ENCODE measurements at places on chromosomes 2 and 18.
A peak's percentile ranks its signal among the peaks of the same experiment; 100 is the strongest.

DNA sequence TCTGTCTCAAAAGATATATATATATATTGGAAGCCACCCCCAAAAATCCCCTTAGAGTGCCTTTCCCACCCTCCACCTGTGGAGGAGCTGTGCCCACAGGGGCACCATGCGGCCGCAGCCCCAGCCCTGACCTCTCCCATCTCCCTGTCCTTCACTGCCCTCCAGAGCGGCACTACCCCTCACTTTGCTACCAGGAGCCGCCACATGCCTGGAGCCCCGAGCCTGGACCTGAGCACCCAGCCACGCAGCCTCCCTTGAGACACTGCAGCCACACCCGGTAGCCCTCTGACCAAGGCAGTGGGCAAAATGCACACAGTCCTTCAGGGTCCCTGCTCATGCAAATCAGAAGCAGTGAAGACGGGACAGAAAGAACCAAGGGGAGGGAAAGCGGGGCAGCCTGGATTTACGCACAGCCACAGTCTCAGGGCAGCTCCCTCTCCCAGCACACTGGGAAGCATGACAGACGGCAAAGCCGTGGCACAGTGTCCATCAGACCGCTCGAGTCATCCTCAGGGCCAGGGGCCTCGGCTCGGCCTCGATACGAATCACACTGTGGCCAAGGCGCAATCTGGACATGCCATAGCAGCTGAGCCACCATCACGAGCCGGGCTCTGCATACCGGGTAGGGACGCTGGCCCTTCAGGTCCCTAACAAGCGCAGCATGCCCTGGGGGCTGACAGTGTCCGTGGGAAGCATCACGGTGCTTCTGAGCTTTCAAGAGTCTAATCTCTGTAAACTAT is 10.1 kb downstream of the HDAC4 start:
- no peak for DNase-seq

GRCh38 chr2:111246620-111247061 is 125.9 kb downstream of the BCL2L11 start:
- no peak for DNase-seq

DNA sequence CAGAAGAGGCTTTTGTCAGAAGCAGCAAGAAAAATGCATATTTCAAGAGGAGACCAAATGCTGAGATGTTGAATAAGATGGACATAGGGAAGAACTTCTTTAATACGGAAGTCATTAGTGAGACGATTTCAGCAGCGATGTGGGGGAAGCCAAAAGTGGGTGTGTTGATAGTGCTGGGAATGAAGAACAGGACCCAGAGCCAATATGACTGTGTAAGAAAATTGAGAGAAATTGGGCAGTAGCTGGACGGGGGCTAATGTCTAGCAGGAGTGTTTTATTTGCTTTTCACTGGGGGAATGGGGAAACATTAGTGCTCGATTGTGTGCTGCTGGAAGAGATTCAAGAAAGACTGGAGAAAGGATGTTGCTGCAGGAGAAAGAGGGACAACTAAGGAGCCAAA is 788.7 kb upstream of the KLHL29 start:
- no peak for DNase-seq

DNA sequence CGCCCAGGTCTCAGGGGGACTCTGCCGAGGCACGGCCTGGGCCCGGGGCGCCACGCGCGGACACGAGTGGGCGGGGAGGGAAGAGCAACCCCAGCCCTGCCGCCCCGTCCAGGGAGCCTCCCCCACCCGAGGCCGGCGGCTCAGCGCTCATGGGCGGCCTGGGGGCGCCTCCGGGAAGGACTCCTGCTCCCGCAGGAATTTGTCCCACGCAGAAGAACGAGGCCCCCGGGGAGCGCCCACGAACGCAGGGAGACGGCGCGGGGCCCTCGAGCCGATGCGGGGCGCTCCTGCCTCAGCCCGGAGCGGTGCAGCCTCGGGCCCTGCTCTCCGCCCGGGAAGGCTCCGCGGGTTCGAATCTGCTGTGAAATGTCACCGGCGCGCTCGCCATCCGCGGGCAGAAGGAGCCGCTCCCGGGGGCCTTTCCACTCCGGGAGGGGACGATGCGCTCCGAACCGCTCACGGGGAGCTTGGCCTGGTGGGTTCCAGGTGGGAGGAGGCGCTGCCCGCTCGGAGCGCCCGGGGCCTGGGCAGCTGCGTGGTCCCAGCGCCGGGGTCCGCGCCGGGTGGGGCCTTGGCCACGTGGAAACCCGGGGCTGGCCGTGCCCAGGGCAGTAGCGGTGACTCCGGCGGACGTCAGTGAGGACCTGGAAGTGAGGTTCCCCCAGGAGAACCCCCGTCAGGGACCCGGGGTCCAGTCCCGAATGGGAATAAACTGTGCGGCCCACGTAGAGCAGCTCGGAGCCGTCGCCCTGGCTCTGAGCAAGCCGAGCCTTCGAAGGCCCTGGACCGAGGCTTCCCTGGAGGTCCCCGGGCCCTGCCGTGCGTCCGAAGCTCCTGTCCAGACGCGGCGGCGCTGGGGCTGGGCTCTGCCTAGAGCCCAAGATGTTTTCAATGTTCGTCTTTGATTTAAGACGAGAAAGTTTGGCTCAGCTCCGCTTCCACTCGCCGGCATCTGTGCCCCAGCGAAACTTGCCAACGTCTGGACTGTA is 41.4 kb upstream of the CTDP1 start:
- no peak for DNase-seq

GRCh38 chr2:191026377-191026776 is 12.4 kb upstream of the STAT1 start:
- DNase-seq, result no peak

DNA sequence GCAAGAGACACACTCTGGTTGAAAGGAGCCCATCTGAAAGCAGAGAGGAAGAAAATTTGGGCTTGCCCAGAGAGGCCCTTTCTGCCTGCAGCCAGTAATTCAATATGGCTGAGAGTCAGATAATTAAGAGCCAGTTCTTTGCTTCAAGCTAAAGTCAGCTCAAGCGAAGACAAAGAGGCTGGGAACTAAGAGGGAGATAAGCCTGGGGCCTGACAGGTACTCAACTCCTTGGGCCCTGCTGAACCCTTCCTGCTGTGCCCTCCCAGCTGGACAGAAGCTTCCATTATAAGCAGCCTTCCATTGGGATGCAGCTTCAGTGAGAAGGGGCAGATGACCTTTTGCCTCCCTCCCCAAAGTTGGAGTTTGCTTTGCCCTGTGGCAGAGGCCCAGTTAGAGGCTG is 12.0 kb downstream of the FBXO41 start:
- DNase-seq, result no peak

GRCh38 chr2:224688997-224689396 is 27.2 kb downstream of the CCDC195 start:
- no peak for DNase-seq

- no peak for DNase-seq
These were observed 399.8 kb downstream of the TXNL1 start for GRCh38 chr18:56238576-56238975.

- no peak for DNase-seq
These were observed 7.6 kb upstream of the AGFG1 start for GRCh38 chr2:227464361-227464760.

DNA sequence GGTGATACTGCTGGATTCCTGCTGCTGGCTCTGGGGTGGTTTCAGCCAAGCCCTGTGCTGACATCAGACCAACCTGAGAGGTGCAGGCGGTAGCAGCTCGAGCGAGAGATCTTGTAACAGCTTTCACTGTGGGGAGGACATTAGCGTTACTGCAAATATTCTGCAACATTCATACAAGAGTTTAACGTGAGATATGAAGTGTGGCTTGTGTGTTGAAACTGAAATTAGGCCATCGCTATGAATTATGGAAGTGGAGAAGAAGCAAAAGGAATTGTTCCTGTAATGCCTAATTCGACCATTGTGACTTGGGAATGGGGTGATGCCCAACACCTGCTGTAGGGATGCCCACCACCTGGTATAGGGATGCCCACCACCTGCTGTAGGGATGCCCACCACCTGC is 6.5 kb upstream of the MLPH start:
- DNase-seq, result no peak

GRCh38 chr2:27828305-27828704 is 56.8 kb downstream of the MRPL33 start:
- DNase-seq, result no peak

- DNase-seq, result no peak
These were observed 137.9 kb upstream of the VRK2 start for GRCh38 chr2:57908736-57909161.

GRCh38 chr2:140454717-140455116 is 1674.5 kb upstream of the NXPH2 start:
- DNase-seq, result no peak

DNA sequence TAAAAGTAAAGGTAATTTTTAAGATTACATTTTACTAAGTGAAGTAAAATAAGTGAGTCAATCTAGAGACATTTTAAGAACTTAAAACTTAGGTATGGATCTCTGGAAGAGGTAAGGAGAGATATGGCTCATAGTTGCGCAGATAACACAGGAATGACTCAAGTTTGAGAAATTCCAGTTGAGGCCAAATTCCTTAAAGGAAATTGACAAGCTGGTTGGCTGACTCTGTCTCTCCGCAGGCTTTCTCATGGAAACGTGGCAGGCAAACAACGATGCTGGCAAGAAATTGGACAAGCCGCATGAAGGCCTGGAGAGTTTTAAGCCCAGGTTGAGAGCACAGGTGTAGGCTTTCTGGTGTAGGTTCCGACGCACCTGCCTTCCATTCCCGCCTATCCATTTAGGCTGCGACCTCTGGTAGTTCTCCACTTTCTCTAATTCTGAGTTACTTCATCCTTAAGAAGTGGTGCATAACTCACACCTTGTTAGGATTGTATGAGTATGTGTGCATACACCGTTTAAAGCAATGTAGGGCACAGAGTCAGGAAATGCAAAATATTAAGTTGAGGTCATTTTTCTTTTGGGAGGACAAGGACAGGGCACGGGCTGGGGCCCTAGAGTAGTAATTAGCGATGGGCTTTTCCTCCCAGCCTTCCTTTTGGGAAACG is 589 bp upstream of the DAW1 start:
- DNase-seq, result no peak

DNA sequence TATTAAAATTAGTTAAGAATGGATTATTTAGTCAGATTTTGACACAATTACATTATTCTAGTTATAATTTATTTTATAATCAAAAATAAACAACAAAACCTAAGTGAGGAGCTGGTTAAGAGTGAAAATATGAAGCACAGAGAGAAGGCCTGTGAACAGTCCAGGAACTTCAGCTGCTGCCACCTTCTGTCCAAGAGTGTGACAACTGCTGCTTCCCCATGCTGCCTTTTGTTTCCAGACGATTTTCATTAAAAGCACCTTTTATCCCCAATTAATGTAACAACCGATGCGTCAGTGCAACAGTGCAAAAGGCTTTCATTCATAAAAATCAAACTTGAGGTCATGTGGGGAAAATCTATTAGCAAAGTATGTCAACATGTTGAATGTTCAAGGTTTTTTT is 363.6 kb downstream of the CTNNA2 start:
- DNase-seq, result no peak

GRCh38 chr18:58526425-58527284 is 102.2 kb downstream of the ALPK2 start:
- no peak for DNase-seq

GRCh38 chr18:60232541-60232940 is 140.0 kb downstream of the MC4R start:
- no peak for DNase-seq

GRCh38 chr2:10873171-10873570 is 38.6 kb upstream of the KCNF1 start:
- no peak for DNase-seq

- no peak for DNase-seq
These were observed 24.7 kb downstream of the GNAL start for GRCh38 chr18:11713756-11714155.

- no peak for DNase-seq
These were observed 1.2 kb upstream of the MFF start for GRCh38 chr2:227323818-227324217.

GRCh38 chr2:233820774-233821105 is 33.6 kb downstream of the HJURP start:
- DNase-seq, result no peak

- no peak for DNase-seq
These were observed 564.9 kb upstream of the FSHR start for GRCh38 chr2:49719241-49719640.

GRCh38 chr2:128498589-128498988 is 179.9 kb upstream of the HS6ST1 start:
- DNase-seq, result no peak

GRCh38 chr18:79615586-79615985 is 64.0 kb upstream of the CTDP1 start:
- DNase-seq, result no peak

GRCh38 chr2:179250848-179251504 is 13.7 kb downstream of the SESTD1 start:
- no peak for DNase-seq

DNA sequence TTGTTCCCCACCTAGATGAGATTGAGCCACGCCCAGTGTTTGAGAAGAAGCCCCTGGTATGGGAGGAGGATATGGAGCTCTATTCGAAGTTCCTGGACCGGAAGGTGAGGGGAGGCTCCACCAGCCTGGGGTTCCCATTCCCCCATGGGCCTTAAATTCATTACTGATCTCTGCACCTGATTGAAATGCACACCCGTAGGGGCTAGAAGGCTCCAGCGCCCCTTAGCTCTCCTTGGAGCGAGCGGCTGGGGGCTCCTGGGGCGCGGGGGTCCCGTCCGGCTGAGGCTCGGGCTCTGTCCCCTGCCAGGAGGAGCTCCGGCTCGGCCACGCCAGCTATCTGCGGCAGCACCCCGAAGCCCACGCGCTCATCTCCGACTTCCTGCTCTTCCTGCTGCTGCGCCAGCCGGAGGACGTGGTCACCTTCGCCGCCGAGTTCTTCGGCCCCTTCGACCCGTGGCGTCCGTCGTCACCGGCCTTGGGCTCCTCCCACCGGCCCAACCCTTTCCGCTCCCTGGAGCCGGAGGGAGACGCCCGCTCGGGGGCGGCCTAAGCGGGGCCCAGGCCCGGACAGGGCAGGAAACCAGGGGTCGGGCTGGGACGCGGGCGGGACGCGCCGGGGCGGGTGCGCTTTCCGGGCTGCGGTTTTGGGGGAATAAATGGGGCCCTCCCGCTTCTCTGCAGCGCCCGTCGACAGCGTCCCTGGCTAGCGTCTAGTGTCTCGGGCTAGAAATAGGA is 10.9 kb downstream of the CATIP start:
- peak; percentile 20 for DNase-seq

DNA sequence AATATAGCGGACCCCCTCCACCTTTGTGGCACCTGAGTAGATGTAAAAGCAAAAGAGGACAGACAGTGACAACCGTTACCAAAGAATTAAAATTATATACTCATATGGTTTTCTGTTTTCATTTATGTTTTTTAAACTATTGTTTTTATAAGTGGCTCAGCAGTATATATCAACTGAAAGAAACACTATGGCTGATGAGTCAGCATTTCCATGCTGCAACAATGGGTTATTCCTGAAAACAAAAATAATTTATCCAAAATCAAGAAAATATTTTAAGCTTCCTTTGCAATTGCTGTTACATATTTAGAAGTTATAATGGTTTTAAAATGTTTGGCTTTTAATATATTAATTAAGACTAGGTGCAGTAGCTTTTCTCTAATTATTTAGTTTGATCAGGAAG is 17.7 kb downstream of the MRPS9 start:
- no peak for DNase-seq

- DNase-seq, result no peak
These were observed 11.7 kb upstream of the KIF1A start for GRCh38 chr2:240831594-240832204.

All from activated CD4-positive, CD25-positive, alpha-beta regulatory T cell treated with anti-CD3 and anti-CD28 coated beads, Interleukin-2, amount 50 U/mL, for 16 hours (primary cell).